CD8-positive, alpha-beta memory T cell (primary cell): ENCODE measurements at places on chromosomes 5 and 9.

GRCh38 chr5:1141834-1142233 is 30.0 kb upstream of the SLC12A7 start:
- DNase-seq, result no peak

DNA sequence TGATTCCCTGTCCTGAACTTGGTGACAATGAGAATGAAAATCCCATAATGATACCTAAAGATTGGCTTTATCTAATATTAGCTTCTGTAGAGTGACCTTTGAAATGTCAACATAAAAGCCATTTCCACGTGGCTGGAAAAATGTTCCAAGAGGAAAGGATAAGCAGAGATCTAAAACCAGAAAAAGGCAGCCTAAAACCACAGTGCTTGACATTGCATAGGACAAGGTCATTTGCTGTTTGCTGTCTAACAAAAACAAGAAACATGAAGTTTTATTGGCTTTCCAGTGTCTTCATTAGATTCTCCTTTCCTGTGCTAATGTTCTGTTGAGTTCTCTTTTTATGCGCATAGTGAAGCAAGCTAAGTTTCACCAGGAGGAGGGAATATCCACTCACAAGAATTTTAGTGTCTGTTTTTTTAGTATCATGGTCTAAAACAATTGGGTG is 44.6 kb downstream of the CPEB4 start:
- DNase-seq, result no peak

DNA sequence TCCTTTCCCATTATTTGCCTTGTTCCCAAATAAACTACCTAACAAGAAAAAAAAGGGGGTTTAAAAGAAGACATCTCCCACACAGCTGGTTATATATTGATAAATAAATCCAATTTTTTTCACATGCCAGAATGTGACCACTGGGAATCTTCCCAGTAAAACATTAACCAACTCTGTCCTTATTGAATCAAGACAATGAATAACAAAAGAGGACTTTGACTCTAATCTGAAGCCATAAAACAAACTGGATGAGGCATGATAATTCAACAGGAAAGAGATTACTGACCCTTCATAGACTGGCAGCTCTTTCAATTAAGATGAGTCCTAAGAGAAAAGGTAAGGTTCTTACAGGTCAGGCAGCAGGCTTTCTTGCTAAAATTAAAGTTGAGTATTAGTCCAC is 165.8 kb upstream of the CDH6 start:
- DNase-seq, result no peak

DNA sequence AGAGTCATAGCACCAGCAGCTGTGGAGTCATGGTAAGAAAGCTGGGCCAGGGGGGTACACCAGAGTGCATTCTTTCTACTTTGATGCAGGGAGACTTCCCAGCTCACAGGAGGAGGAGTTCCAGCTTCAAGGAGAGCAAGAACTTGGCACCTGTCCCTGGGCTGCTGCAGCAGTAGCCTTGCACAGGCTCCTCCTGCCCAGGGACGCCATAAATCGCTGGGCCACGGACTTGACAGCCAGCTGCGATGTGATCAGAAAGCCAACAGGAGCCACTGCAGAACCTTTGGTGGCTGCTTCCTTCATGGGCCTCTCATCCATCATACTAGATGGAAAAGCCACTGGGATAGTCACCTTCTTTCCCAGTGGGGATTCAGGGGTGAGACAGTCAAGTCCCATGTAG is 234.7 kb downstream of the NMUR2 start:
- DNase-seq, result no peak

- peak; percentile 45 for DNase-seq
Measured at GRCh38 chr9:4297151-4297785, 2.6 kb downstream of the GLIS3 start.

DNA sequence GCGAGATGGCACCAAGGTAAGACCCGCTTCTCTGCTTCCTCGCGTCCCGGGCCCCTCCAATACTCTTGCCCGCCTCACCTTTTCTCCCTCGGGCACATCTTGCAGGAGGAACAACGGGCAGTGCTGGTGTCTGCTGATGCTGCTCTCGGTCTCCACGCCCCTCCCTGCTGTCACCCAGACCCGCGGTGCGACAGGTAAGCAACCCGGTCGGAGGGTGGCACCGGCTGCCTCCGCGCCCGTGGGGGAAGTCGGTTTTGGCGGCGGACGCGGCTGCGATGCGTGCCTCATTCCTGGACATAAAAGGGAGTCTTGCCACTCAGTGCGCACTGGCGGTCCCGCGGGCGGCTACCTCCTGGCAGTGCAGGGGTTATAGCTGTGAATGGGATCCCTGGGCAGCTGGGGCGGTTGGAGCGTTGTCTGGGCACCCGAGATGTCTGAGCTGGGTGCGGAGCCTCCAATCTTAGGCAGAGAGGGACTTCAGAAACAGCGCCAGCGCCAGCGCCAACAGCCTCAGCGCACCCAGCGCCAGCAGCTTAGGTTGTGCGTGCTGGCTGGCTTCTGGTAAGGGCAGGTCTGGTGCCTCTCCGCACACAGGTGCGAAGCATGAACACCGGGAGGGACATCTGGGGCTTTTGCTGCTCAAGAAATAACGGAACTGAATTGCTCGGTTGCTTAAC is 488 bp downstream of the COL15A1 start:
- no peak for DNase-seq

DNA sequence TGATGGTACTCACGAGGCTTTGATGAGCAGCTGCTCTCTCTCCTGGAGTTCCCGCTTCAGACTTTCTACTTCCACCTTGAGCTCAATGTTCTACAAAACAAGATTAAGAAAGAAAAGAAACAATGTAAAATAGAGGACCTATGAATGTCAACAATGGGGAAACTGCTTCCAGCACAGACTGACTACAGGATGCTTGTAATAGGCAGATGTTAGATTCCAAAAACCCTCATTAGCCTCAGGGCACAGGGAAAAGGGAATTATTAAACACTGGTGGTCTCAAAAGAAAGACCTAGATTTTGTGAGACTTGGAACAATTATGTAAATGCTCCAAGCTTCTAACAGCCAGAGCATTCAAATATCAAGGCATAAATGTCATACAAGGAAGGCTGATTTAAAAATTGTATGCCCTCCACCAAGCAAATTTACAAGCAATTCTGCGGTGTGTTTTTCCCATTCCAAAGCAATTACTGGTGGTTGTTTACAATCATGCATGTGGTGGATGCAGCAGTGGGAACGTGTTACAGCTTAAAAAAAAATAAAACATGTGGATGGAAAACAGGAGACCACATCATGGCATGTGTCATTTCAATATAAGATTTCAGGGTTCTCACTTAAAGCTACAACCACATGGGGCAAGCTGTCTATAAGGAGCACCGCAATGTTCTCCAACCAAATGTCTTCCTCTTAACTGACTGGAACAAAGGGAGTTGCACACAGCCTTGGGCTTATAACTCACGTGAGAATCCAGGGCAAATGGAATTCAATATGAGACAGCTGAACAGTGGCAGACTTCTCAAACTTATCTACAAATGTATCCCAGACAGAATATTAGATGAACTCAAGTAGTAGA is 34.0 kb downstream of the CDK5RAP2 start:
- DNase-seq, result no peak

- DNase-seq, result peak; percentile 41
Measured at GRCh38 chr9:101569741-101570501, 24.8 kb downstream of the PPP3R2 start.

GRCh38 chr5:171840711-171841522 is 55.3 kb downstream of the SMIM23 start:
- DNase-seq, result no peak

GRCh38 chr5:151550146-151550545 is 41.0 kb downstream of the FAT2 start:
- no peak for DNase-seq

GRCh38 chr9:115640887-115641286 is 512.7 kb upstream of the PAPPA start:
- no peak for DNase-seq

- DNase-seq, result no peak
Measured at GRCh38 chr9:126698251-126698650, 84.5 kb downstream of the LMX1B start.

- no peak for DNase-seq
Measured at GRCh38 chr9:107273634-107274033, 9.4 kb upstream of the RAD23B start.

DNA sequence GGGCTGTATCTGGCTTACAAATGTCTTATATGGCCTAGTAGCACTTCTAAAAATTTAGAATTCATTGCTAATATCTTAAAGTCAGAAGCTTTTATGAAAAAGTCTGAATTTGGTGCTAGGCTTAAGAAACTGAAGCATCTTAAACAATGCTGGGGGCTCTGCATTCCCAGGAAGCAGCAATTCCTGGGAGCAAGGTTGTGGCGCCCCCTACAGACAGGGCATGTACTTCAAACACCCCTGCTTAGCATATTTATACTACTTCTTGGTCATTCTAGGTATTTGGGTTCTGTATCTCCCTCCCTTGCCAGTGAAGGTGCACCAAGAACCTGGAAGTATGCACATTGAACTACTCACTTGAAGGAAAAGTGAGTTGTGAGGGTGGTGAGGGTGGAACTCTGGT is 64.6 kb upstream of the GRIA1 start:
- DNase-seq, result no peak

GRCh38 chr5:10667431-10668057 is 93.5 kb downstream of the DAP start:
- no peak for DNase-seq

DNA sequence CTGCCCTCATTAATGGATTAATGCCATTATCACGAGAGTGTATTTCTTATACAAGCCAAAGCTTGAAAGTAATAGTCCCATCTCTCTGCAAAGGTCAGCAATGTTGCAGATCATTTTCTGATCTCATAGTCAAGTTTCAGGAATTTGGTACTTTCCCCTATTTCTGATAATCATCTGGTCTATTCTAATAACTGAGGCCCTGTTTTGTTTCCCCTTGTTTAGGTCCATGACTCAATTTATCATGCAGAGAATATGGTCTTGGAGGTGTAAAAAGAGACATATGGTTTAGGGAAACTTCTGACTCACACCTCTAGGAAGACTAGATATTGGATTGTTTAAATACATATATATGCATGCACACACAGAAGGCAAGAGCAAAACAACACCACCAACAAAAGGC is 339.3 kb upstream of the NUDT12 start:
- DNase-seq, result no peak

GRCh38 chr9:25261445-25261844 is 416.8 kb downstream of the TUSC1 start:
- DNase-seq, result no peak

GRCh38 chr5:38720554-38721361 is 125.1 kb upstream of the OSMR start:
- DNase-seq, result no peak

DNA sequence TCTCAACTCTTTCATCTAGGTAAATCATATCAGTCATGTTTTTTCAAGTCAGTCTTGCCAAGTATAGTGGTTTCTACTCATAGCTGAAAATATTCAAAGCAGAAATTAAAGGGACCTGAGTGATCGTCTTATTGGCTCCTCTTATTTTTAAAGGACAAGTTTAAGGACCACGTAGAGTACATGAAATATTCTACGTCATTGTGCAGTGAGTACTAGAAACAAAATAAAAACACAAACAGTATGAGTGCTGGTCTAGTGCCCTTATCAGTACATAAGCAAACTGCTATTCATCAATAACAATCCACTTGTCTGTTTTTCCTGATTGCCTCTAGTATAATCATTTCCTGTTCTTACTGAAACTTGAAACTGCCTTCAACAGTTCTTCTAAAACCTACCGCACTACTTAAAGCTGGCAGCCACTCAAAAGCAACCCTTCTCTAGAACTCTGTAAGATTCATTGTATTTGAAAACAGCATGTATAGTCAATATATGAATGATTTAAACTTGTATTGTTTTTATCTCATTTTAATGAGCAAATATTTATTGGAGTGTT is 853.7 kb downstream of the TAF11L14 start:
- DNase-seq, result no peak

- no peak for DNase-seq
Measured at GRCh38 chr9:32918628-32919027, 82.8 kb downstream of the APTX start.

DNA sequence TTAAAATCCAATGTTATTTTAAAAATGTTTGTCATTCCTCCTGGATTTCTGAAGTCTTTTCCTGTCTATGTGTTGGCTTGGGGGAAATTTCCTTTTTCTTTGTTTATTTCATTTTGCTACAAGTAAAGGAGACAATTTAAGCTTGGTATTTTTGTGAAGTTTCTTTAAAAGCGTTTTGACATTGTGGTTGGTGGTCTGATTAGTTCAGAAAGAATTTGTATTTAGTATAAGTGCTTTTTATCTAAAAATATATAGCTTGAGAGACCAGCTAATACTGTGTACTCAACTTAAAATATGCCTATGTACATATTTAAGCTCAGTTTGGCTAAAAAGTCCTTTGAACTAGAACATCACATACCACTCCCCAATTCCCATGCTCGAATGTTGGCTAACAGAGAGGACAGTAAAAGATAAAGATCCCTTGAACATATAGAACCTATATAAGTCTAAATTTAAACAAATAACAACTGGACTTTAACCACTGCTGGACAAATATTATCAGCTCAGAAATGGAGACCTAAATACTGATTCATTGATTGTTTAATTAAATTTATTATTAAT is 237.6 kb downstream of the TLE4 start:
- DNase-seq, result no peak

- no peak for DNase-seq
Measured at GRCh38 chr9:70257991-70258691, 637 bp upstream of the SMC5 start.

GRCh38 chr5:146188358-146188757 is 5.9 kb upstream of the LARS1 start:
- DNase-seq, result no peak

DNA sequence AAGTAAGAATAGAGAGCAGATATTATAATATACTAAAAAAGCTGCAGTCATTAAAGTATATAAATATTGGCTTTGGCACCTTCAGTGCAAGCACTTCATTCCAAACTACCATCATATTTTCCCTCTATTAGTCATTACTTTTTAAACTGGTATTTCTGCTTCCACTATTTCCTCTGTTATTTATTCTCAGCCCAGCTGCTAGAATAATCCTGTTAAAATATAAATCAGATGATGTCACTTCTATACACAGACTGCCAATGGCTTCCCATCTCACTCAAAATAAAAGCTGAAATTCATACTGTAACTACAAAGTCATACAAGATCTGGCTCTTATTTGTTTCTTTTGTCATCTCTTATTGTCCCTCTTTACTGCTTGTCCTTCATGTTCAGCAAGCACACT is 432.9 kb downstream of the TLE4 start:
- no peak for DNase-seq

DNA sequence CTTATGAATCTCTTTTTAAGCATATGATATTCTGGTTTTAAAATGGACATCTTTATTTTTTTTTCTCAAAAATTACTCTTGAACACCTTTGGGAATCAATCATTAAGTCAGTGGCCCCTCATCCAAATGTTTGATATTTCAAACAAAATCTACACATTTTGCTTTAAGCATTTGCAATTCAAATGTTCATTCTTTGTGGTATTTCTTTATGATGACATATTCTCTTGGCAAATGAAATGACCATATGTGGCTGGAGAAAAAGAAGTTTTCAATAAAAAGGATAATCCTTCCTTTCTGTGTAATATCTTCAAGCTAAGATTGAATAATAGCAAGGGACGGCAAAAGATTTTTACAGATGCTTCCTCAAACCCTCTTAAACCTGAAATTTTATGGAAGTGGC is 420.8 kb downstream of the MTRR start:
- DNase-seq, result no peak

- peak; percentile 56 for DNase-seq
Measured at GRCh38 chr9:7799234-7799943, at the start of gene DMAC1. Gene DMAC1, minus strand, starts transcription at chr9:7799778. Its CDS starts 44 bp downstream, at chr9:7799734.
